ENCODE measurements at places on chromosomes 7 and 10.
A peak's percentile ranks its signal among the peaks of the same experiment; 100 is the strongest.

DNA sequence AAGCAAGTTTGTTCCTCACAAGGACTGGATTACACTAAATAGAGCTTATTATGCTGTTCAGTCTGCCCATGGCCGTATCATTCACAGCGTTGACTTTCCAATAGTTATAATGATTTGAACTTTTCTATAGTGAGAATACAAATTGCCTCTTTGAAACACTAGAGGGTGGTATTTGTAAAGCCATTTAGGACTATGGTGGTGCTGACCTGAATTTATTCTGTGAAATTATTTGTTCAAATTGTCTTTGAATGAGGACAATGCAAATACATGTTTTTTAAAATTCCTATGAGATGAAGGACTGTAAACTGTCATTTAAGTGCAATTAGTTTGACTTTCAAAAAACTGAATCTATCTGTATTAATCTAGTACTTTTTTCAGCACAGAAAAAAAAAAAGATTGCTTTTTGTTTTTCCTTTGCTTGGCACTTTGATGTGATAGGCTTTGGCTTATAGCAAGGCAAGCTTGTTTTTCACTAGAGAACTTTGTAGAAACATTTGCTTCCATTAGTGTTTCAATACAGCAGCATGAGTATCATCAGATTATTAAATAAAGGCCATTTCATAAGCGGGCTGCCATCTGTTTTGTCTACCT, 122.7 kb upstream of the TMEM229A start:
- no peaks in the 10 kb centered on the region for H3K27me3 ChIP-seq
- no peak overlapping the region for H3K4me3 ChIP-seq
- H3K4me1 ChIP-seq, result no peaks in the 10 kb centered on the region

GRCh38 chr10:80471715-80472233, 17.7 kb downstream of the TSPAN14 start:
- no peak for DNase-seq
- H3K27me3 ChIP-seq, result no peaks in the 10 kb centered on the region
- H3K4me3 ChIP-seq, result no peak overlapping the region
- H3K36me3 ChIP-seq, result peaks cover 58% of the 10 kb centered on the region
- peaks cover 13% of the 10 kb centered on the region for H3K4me1 ChIP-seq

DNA sequence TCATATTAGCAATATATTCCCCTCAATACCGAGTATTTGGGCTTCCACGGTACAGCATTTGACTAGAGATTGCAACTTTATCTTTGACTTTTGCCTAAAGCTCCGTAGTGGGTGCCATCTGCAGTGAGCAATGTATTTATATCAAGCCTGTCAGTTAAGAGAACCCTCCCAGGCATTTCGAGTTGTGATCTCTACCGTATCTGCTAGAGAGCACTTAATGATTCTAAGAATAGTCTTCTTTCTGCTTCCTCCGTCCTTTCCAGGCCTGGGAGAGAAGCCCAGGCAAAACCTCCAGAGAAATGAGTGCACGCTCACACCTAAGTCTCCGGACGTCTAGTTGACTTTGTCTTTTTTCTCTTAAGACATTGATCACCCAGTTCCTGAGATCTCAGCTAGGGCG, 210.6 kb downstream of the KLF6 start:
- no peaks in the 10 kb centered on the region for H3K27me3 ChIP-seq
- H3K27ac ChIP-seq, result no peak overlapping the region
- H3K4me3 ChIP-seq, result no peak overlapping the region
- no peaks in the 10 kb centered on the region for H3K36me3 ChIP-seq

DNA sequence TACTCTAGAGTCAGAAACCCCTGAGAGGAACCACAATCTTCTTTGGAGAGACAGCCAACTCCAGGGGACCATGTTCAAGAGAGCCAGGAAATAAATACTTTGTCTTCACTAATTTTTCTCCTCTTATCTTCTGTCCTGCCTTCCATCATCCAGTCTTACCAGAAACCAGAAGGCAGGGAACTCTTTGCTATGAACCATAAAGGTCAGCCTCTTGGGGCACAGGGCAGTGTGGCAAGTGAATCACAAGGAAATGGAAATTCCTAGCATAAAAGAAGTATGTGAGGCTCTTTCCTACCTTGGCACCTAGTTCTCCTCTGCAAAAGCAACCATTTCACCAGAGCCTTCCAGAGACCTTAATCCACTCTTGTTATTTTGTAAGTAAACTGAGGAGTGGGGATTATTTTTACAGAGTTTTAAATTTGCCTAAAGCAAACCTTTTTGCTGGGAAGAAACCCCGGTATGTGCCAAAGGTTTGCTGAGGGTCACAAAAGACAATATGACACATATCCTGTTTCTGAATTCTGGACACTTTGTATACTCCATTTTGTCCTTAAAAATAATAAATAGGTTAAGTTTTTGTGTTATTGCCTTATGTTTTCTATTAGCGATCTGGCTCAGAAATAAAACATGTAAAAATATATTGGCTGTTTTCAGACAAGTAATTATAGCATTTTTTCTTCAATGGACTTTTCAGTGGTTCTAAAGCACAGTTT, 87.1 kb downstream of the ADAM22 start:
- no peak overlapping the region for H3K4me3 ChIP-seq
- no peak for DNase-seq
- H3K4me1 ChIP-seq, result no peaks in the 10 kb centered on the region
- no peak overlapping the region for H3K27ac ChIP-seq
- H3K36me3 ChIP-seq, result no peaks in the 10 kb centered on the region

- no peaks in the 10 kb centered on the region for H3K4me1 ChIP-seq
- H3K27me3 ChIP-seq, result no peaks in the 10 kb centered on the region
- no peak overlapping the region for H3K4me3 ChIP-seq
- H3K27ac ChIP-seq, result no peak overlapping the region
- DNase-seq, result peak; percentile 54
Observed at GRCh38 chr10:87734987-87735827, 75.5 kb downstream of the PAPSS2 start.

GRCh38 chr7:18521945-18522566, 26.5 kb downstream of the HDAC9 start:
- H3K27me3 ChIP-seq, result no peaks in the 10 kb centered on the region
- no peak overlapping the region for H3K4me3 ChIP-seq
- no peaks in the 10 kb centered on the region for H3K36me3 ChIP-seq
- H3K27ac ChIP-seq, result no peak overlapping the region

DNA sequence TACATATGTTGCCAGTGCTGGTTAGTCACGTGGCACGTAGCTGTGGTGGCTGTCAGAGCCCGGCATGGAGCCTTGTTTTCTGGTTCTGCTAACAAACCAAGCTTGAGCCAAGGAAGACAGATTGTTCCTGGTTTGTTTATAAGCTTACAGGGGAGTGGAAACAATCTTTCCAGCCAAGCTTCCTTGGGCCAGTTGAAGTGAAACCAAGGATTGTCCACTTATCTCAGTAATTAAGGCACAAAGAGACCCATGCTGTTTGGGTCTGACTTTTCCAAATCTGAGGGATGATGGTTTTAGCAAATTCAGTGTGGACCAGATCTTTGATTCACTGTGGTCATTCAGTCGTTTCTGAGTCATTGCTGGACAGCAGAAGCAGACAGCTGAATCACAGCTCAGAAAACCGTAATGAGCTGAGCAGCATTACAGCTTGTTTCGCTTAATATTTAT, 297.3 kb upstream of the COBL start:
- H3K27me3 ChIP-seq, result no peaks in the 10 kb centered on the region
- peaks cover 2% of the 10 kb centered on the region for H3K4me1 ChIP-seq
- no peak overlapping the region for H3K27ac ChIP-seq
- no peak for DNase-seq
- no peaks in the 10 kb centered on the region for H3K36me3 ChIP-seq

- peak; percentile 90 for DNase-seq
- peak overlapping the region; percentile 77 for H3K27ac ChIP-seq
- no peak overlapping the region for H3K4me3 ChIP-seq
- H3K27me3 ChIP-seq, result no peaks in the 10 kb centered on the region
- H3K4me1 ChIP-seq, result peaks cover 7% of the 10 kb centered on the region
Observed at GRCh38 chr10:93458821-93459257, 23.3 kb downstream of the MYOF start.

- H3K27ac ChIP-seq, result no peak overlapping the region
- DNase-seq, result no peak
- H3K4me3 ChIP-seq, result no peak overlapping the region
- H3K27me3 ChIP-seq, result no peaks in the 10 kb centered on the region
- H3K4me1 ChIP-seq, result no peaks in the 10 kb centered on the region
Observed at GRCh38 chr10:70650718-70651117, 21.6 kb upstream of the ADAMTS14 start.

GRCh38 chr10:83262434-83262833, 876.9 kb upstream of the GHITM start:
- H3K27ac ChIP-seq, result no peak overlapping the region
- no peaks in the 10 kb centered on the region for H3K27me3 ChIP-seq
- H3K4me3 ChIP-seq, result no peak overlapping the region

GRCh38 chr10:70482982-70483760, 4.6 kb downstream of the PALD1 start:
- H3K36me3 ChIP-seq, result no peaks in the 10 kb centered on the region
- no peaks in the 10 kb centered on the region for H3K4me1 ChIP-seq
- no peak overlapping the region for H3K27ac ChIP-seq
- H3K27me3 ChIP-seq, result peaks cover 14% of the 10 kb centered on the region
- no peak overlapping the region for H3K4me3 ChIP-seq
- DNase-seq, result no peak

- H3K27me3 ChIP-seq, result peaks cover 2% of the 10 kb centered on the region
- no peak for DNase-seq
- H3K4me1 ChIP-seq, result no peaks in the 10 kb centered on the region
Observed at GRCh38 chr10:115073796-115074195, 19.4 kb upstream of the ATRNL1 start.

DNA sequence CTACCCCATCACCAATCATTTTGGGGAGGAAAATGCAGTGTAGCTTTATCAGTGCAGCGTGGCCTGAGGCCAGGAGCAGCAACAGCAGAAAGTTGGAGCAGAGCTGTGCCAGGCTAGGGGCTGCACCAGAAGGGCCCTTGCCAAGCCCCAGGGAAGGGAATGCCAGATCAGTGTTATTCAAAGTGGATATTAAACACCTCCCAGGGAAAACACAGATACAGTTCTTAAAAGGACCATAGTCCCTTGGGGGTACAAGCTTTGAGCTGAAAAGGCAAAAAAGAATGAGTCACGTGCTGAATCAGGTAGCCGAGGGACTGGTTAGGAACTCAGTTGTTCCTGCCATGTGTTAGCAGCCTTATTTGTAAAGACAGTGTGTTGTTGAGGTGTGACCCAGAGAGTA, 54.0 kb downstream of the GSDME start:
- H3K36me3 ChIP-seq, result peaks cover 56% of the 10 kb centered on the region
- no peak overlapping the region for H3K4me3 ChIP-seq
- no peak overlapping the region for H3K27ac ChIP-seq
- no peaks in the 10 kb centered on the region for H3K4me1 ChIP-seq
- no peak for DNase-seq
- no peaks in the 10 kb centered on the region for H3K27me3 ChIP-seq

DNA sequence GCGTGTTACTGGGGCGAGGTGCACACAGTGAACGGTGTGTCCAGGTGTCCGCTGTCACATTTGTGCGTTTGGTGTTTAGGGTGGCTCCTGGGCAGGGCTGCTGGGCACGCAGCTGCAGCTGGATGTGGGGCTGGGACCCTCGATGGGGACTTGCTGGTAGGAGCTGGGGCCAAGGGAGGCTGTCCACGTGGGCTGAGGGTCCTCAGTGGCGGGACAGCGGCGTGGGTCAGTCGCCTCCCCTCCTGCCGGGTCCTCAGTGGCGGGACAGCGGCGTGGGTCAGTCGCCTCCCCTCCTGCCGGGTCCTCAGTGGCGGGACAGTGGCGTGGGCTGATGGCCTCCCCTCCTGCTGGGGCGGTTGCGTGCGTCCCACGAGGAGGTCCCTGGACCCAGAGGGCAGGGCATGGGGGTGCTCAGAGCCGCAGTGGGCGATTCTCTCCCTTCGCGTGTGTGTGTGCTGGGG, 68.5 kb downstream of the INPP5A start:
- no peaks in the 10 kb centered on the region for H3K4me1 ChIP-seq
- no peak overlapping the region for H3K27ac ChIP-seq
- no peak for DNase-seq
- H3K4me3 ChIP-seq, result no peak overlapping the region
- H3K27me3 ChIP-seq, result no peaks in the 10 kb centered on the region

- no peak for DNase-seq
- no peaks in the 10 kb centered on the region for H3K27me3 ChIP-seq
- H3K36me3 ChIP-seq, result no peaks in the 10 kb centered on the region
Observed at GRCh38 chr10:130464426-130464825, 328.2 kb downstream of the GLRX3 start.
